ENCODE measurements at places on chromosomes 5 and 9.
A peak's percentile ranks its signal among the peaks of the same experiment; 100 is the strongest.

GRCh38 chr9:107488375-107489143 is 1.0 kb downstream of the KLF4 start:
- ATAC-seq = peak; percentile 30

GRCh38 chr9:135644631-135645218 is 5.4 kb upstream of the GLT6D1 start:
- no peak for ATAC-seq

DNA sequence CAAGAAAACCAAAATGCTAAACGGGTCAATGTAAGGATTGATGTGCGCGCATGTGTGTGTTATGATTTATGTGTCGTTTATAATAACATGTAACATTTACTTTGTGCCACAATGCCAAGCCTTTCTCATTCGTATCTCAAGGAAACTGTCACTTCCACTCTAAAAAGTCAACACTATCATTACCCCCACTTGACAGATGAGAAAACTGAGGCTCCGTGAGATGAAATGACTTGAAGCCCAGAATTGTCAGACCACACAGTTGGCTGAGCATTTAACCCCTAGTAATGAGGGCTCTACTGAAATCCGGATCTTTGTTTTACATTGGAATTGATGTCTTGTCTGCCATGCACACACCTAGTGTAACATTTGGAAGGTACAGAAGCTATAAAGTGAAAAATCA is 95.0 kb upstream of the LMX1B start:
- no peak for ATAC-seq

DNA sequence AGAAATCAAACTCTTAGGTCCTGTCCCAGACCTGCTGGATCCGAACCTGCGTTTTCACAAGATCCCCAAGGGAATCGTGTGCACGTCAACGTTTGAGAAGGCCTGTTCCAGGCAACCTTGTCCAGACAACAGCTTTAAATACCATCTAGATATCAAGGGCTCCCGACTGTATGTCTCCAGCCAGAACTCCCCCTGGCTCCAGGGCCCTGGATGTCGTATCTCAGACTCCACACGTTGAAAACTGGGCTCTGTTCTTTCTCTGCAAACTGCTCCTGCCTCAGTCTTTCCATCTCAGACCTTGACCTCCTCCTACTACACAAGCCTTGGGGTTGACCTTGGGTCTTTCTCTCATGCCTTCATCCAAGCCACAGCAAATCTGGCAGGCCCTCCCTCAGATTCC is 5.8 kb upstream of the ENG start:
- no peak for ATAC-seq

GRCh38 chr9:115191667-115192066 is 73.7 kb upstream of the TNC start:
- ATAC-seq = no peak

- peak; percentile 21 for ATAC-seq
Observed at GRCh38 chr5:6910950-6911349, 197.7 kb downstream of the TENT4A start.

- ATAC-seq = no peak
Observed at GRCh38 chr9:87068177-87068840, 121.0 kb upstream of the GAS1 start.

DNA sequence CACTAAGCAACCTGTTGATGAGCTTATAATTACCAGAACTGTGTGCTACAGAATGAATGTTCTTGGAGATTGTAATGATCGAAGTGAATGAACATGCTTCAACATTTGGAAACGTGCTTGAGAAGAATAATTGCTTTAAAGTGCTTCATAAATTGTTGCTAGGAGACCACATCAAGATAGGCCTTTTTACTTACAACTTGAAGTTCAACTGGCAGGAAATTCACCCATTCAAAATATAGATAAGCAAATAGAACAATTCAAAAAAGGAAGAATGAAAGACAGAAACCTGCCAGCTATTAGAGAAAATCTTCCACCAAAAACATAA is 38.0 kb upstream of the SLC44A1 start:
- no peak for ATAC-seq

GRCh38 chr5:6085341-6085860 is 292.9 kb downstream of the MED10 start:
- ATAC-seq = no peak

- ATAC-seq = peak; percentile 84
Observed at GRCh38 chr9:128863647-128864046, 18.1 kb downstream of the KYAT1 start.

DNA sequence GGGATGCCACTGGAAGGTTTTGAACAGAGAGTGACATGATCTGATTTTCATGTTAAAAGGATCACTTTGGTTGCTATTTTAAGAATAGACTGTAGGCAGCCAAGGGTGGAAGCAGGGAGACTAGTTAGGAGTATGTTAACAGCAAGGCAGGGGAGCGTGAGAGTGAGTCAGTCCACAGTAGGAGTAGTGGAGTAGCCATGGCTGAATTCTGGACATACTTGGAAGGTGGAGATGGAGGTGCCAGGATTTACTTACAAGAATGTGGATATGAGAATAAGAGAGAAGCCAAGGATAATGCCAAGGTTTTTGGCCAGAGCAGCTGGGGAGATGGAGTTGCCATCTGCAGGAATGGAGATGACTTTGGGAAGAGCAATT is 118.8 kb downstream of the GALNT10 start:
- ATAC-seq = peak; percentile 29

All from motor neuron (in vitro differentiated cells).